ENCODE measurements at places on chromosomes 3 and 15.
A peak's percentile ranks its signal among the peaks of the same experiment; 100 is the strongest.

- no peak for DNase-seq
Observed at GRCh38 chr15:41794081-41794480, 19.8 kb downstream of the MAPKBP1 start.

DNA sequence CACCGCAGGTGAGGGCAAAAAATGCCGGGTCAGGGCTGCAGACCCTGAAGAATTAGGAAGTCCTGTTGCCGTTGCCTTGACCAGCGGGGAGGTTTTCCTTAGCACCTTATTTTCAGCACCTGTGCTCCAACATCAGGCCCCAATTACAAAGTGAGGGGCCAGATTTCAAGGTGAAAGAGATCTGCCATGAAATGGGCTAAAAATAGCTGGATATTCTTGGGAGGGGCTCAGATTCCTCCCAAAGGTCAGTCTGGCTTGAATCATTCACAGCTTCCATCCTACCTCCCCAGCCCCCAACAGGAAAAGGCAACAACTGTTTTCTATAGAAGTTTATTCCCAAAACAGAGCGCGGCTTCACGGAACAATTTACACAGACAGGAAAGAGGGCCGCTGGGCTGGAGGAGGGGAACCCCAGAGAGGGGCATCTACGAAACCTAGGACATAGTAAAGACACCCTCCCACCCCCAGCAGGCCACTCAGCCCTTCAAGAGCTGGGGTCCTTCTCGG lies 941 bp upstream of the SLC26A6 start:
- no peak for DNase-seq

DNA sequence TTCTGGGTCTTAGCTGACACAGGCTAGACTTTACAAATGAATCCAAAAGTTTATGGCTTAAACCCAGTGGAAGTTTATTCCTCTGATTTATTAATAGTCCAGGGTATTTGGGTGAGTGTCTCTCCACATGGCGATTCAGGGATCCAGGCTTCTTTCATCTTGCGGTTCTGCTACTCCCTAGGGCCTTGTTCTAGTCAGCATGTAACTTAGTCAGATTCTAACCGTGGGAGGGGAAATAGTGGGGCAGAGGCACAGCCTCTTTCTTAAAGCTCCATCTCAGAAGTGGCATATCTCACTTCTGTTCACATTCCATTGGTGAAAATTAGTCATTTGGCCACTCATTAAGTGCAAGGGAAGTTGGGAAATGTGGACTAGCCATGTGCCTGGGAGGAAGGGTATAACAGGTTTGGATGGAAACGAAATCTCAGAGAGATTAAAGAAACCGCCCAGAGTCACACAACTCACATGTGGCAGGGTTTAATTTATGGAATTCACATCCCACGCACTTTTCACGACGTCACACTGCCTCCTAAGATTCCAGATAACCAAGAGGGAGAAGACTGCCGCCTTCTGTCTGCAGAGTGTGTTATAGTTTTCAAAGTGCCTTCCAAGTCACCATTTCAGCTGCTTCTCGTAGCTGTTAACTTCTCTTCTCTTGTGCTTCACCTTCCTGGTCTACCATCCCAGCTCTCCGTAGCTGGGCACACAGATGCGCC lies 11.4 kb upstream of the RASGRF1 start:
- DNase-seq: no peak

DNA sequence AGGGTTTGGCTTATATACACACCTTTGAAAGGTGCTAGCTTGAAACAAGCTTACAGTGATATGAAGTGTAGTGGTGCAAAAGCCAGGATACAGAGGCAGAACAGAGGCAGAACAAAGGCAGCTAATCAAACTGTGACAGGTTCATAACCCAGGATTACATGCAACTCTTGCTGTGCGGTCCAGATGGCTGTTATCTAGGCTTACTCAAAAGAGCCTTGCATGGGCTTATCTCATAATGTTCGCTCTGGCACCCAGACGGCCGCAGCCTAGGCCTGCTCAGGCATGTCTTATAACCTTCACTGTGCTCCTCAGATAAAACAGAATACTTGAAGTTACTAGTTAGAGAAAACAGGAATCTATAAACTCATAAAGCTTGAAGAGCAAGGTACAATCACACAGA lies 22.8 kb upstream of the NOX5 start:
- no peak for DNase-seq

DNA sequence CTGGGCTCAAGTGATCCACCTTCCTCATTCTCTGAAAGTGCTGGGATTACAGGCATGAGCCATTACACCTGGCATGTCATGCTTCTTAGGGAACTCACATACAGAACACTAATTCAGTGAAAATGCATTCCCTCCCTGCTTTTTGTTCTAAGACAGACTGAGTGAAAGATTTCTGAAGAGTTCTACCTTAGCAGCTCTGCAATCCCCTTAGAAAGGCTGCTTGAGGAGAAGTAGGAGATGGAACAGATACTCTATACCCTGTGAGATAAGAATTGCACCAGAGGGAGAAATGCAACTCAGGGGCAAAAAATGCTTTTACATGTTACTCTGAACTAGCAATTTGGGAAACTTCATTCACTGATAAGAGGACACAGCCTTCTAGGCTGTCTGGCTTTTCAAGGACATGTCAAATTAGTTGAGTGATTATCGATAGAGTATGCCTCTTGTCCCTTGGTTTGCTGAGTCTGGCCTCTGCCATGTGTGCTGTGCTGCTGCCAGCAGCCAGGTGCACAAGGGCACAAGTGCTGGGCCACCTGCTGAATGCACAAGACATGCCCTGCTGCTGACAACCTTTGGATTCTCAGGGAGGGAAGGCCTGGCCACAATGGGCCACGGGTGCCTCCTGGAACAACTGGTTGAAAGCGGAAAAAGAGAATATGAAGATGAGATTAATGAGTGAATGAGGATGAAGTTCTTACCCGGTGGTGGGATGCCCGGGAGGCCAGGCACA lies 17.8 kb downstream of the UQCC5 start:
- no peak for DNase-seq

DNA sequence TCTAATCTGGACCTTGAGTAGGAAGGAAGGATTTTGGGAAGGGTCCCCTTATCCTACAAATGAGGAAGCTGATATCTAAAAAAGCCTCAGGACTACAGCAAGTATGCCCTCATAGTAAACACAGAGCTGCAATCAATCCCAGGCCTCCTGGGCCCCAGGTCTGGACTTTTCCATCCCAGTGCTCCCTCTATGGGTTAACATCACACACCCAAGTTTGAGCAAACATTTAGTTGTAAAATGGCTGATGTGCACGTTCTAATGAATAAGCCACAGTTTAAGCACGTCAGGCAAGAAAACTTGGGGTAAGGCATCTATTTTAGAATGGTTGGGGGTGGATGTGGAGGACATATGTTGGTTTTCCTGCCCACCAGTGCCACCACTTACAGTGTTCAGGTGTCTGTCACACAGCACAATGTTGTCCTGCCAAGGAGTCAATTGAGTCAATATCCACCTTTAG lies 44.3 kb upstream of the UBE2E1 start:
- peak; percentile 66 for DNase-seq

DNA sequence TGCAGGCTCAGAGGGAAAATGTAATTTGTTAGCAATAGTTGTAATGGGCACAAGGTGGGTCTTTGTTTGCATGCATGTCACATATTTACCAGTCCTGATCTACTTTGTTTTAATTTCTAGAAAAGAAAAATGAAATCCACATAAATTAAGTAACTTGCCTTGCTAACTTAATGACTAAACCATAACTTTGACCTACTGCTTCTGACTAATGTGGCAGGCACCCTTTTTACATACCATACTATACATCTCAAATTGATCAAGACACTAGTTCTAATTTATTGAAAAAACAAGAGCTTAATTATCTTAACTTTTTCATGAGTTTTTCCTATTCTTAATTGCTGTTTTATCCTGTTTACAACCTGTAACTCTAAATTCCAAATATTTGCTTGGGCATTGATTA lies 93.2 kb downstream of the ATP11B start:
- DNase-seq: no peak

DNA sequence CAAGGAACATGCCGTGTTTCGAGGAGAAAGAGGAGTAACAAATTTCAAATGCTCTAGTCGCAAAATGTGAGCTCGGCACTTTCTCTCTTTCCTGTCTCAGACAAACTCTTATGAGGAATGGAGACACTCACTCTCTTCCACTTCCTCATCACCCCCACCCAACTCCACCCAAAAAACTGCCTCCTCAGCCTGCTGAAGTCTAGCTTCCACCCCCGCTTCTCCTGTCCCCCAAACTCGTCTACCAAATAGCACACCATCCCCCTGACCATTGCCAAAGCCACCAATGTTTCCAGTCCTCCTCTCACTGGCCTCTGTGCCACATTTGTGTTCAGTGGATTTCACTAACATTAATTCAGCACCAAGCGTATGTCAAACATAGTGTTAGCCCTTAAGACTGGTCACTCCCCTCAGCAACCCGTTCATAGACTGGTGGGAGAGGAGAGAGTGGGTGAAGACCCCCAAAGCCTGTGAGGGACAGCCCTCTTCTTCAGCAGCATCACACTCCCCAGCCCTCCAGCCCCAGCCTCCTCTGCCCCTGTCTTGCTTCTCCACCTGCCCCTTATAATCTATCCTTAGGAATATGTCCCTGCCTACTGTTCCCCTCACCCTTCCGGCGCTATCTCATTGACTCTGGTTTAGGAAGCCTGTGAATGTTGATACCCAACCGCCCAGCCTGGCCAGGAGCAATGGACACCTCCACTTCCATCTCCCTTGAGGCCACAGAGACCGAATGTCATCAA lies 77.3 kb downstream of the FAM174B start:
- DNase-seq: no peak

DNA sequence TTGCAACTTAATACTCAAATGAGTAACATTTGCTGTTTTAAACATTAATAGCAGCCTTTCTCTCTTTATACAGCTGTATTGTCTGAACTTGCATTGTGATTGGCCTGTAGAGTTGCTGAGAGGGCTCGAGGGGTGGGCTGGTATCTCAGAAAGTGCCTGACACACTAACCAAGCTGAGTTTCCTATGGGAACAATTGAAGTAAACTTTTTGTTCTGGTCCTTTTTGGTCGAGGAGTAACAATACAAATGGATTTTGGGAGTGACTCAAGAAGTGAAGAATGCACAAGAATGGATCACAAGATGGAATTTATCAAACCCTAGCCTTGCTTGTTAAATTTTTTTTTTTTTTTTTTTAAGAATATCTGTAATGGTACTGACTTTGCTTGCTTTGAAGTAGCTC lies 40.3 kb downstream of the CTNNB1 start:
- DNase-seq: no peak

DNA sequence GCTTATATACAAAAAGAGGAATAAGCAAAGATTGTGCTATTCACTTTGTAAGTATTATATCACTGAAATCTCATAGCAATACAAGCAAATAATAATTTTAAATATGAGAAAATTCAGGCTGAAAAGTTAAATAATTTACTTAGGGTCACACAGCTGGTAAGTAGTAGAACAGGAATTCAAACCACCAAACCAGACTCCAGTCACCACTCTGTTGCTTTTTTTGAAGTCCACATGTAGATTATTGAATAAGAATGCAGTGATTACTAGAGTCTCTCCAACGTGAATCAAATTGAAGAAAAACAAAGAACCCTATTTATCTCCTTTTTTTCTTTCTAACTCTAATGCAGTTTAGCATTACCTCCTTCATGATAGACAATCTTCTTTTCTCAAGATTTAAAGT lies 15.9 kb downstream of the SPICE1 start:
- no peak for DNase-seq

DNA sequence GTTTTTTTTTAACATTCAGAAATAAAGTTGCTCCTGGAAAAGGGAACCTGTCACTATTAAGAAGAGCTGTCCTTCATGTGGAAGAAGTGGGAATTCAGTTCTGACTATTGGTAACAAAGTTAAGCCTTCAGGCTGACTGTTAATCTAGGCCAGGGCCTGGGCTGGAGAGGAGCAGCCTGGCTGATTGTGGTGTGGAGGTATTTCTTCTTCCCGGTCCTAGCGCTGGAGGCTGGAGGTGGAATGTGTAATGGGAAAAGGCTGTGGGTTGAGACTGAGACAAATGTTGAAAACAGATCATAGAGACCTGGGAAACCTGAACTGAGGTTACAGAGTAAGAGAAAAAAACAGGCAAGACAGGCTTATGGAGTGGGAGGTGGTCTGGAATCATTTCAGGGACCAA lies 23.8 kb upstream of the SH3BP5 start:
- DNase-seq: no peak

DNA sequence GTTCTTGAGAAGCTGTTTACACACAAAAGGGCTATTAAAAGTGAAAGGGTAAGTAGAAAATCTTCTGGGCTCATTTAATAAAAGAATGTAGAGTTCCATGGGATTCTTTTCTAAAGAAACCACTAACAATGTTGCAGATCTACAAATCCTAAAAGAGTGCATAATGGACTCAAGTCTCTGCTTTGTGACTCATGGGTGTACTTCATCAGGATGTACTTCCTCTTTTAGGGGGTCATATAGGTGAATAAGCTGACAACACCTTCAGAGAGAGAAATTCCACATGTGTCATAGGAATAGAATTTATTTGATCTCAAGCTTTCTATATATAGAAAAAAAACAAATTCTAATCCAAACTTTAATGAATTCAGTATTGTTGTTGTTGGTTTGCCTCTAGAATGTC lies 355.5 kb downstream of the TIGIT start:
- DNase-seq: peak; percentile 39

GRCh38 chr3:123082370-123083065 lies 15.7 kb downstream of the PDIA5 start:
- no peak for DNase-seq

DNA sequence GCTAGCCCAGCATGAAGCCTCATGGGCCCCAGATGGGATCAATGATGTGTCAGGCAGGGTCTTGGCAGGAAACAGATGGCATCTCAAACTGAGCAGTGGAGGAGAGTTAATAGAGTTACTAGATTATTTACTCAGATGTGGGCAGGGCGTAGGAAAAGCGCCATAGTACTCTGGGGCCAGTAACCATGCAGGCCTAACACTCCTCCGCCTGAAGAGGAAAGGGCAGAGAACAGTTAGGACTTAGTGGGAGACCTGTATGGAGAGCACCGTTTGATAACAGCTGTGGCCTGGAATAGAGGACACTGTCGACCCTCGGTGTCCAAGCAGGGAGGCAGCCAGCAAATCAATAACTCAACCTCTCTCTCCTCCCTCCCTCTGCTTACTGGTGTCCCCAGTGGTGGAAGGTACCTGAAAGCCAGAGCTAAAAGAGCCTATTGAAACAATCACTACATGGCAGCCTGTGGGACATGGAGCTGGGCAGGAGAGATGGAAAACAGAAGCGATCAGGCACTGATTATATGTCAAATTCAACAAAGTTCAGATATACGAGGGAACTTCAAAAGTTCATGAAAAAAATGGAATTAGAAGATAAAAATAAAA lies 111.4 kb upstream of the CCNL1 start:
- no peak for DNase-seq

GRCh38 chr15:68674975-68675374 lies 96.2 kb downstream of the CORO2B start:
- no peak for DNase-seq

DNA sequence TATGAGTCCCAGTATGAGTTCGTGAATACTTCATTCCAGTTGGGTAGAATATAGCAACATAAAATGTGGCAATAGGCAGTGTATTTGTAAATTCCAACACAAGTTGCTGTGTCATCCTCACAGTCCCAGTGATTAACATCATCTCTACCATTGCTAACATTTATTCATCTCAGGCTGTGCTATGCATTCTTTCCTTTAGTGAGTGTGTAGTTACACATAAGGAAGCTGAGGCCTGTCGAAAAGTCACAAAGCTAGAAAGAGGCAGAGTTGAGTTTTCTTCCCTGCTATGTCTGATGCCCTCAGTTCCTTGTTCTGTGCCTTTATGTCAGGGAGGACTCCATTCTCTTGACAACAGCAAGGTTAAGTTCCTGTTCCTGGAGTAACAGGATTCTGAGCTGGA lies 96.4 kb downstream of the FNDC3B start:
- peak; percentile 62 for DNase-seq

Measured in MCF 10A (cell line).